ENCODE measurements at places on chromosomes 11 and 22.

- no peak for DNase-seq
Observed at GRCh38 chr22:37968452-37969251, 15.2 kb downstream of the POLR2F start.

DNA sequence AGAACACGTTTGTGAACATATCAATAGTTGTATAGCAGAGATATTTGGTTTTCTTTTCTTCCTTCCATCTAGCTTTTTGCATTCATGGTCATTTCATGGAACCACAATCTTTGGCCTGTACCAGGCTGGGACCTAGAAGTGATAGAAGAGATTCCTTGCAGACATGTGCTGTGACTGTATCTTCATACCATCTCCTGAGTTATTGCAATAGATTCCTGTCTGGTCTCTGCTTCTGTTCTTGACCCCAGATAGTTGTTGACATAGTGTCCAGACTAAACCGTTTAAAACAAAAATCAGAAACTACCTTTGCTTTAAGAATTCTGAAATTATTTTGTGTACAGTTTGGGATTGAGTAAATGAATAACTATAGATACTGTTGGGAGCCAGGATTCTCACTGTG, 16.8 kb downstream of the PANX1 start:
- no peak for DNase-seq

DNA sequence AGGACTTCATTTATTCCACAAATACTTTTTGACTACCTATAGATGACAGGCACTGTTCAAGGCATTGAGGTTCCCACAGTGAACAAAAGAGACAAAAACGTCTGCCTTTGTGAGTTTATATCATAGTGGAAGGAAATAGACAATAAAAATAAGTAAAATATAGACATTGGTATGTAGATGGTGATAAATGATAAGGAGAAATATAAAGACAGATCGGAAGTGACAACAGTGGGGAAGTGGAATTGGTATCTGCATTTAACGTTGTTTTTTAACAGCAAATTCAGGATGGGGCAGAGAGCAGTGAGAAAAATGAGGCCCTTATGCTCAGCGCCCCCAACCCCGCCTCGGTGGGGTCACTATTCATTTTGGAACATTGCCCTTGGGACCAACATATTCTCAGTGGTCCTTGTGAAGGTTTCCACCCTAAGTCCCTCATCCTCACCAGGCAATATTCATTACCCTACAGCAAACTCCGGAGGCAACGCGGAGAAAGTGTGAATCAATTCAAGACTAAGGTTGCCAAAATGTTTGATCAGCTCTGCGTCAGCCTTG, 627 bp upstream of the PEX26 start:
- no peak for DNase-seq

DNA sequence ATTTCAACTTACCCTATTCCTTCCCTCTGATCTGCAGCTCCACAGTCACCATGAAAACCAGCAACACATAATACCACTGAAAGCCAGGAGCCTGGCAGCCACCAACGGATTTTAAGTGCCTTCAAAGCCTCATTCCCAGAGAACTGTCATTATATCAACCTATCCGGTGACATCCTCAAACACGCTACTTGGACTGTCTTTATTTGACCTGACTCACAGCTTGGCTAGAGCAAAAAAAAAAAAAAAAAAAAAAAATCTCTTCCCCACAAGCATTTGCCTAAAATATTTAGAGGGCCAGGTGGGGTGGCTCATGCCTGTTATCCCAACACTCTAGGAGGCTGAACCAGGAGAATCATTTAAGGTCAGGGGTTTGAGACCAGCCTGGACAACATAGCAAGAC, 32.4 kb upstream of the ARHGAP32 start:
- no peak for DNase-seq

DNA sequence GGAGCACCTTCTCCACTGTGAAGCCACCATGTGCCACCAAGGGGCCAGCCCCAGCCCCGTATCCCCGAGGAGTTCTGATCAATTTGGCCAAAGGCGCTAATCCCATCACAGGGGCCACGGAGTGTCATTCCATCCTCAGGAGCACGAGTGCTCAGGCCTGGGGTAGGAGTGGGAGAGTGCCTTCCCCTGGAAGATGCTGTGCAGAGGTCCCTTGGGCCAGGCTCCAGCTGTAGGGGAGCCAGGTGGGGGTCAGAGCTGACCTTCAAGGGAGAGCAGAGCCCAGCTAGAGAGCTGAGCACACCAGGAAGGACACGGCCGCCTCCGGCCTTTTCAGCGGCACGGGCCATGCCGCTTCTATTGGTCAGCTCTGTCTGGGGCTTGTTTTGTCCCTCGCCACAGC, 1459.9 kb downstream of the BRD1 start:
- DNase-seq, result no peak

DNA sequence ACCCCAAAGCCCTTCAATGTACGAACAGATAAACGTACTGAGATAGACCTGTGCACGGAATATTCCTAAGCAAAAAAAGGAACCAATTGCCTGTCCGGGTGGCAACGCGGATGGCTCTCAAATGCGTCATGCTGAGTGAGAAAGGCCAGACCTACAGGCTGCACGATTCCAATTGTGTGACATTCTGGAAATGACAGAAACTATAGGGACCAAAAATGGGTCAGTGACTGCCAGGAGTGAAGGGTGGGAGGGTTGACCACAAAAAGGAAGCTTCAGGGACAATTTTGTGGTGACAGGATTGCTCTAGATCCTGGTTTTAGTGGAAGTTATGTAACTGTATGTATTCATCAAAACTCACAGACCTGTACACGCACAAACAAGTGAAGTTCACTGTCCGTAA, 24.0 kb upstream of the SYT8 start:
- no peak for DNase-seq

- DNase-seq, result no peak
Observed at GRCh38 chr11:128279866-128280265, 307.5 kb downstream of the ETS1 start.

DNA sequence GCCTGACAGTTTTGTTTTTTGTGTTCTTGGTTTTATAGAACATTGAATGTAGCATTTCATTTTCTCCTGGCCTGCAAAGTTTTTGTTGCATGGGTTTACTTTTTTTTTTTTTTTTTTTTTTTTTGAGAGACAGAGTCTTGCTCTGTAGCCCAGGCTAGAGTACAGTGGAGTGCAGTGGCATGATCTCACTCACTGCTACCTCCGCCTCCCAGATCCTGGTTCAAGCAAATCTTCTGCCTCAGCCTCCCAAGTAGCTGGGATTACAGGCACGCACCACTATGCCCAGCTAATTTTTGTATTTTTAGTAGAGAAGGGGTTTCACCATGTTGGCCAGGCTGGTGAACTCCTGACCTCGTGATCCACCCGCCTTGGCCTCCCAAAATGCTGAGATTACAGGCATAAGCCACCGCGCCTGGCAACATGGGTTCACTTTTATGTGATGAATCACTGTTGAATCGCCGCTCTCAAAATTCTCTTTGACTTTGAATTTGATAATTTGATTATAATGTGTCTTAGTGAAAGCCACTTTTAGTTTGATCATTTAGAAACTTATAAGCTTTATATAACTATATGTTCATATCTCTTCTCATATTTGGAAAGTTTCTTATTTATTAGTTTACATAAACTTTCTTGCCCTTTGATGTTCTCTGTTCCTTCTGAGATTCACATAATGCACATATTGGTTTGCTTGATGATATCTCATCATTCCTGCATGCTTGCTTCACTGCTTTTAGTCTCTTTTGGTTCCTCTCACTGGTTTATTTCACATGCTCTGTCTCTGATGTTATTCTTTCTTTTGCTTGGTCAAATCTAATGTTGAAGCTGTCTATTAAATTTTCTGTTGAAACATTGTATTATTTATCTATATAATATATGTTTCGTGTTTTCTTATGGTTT, 589.0 kb upstream of the CNTN5 start:
- no peak for DNase-seq

GRCh38 chr22:22710719-22711531, 66.5 kb downstream of the GGTLC2 start:
- peak; percentile 80 for DNase-seq

DNA sequence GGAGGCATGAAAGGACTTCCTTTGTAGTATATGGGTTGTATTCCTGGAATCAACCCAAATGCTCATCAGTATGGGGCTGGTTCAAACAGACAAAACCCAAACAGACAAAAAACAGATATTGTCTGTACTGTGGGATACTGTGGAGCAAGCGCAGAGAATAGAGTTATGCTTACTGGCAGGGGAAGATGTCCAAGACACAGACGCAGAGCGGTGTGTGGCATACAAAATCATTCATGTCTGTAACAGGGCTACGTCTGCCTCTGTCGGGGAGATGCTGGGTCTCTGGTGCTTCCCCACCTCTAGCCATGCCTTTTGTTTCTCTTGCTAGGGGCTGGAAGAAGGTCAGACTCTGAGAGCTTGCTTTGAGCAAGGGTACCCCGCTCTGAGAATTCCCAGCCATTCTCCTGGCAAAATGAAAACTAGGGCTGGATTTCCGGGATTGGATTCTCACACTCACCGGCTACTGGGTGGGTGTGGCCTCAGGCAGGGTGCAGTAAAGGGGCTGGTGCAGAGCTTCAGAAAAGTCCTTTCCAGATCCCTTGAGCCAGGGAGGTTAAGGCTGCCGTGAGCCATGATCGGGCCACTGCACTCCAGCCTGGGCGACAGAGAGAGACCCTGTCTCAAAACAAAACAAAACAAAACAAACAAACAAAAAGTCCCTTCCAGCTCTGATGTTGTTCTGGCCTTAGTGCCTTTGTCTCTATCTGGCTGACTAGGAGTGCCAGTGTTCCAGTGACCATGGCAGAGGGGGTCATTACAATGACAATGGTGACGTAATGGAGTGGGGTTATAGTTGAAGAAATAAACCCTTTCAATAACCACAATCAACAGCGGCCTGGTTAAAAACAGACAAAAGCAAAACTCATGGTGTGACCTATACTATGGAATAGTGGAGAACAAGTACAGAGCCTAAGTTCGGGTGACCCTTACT, 2.9 kb upstream of the ABCC8 start:
- DNase-seq, result no peak

DNA sequence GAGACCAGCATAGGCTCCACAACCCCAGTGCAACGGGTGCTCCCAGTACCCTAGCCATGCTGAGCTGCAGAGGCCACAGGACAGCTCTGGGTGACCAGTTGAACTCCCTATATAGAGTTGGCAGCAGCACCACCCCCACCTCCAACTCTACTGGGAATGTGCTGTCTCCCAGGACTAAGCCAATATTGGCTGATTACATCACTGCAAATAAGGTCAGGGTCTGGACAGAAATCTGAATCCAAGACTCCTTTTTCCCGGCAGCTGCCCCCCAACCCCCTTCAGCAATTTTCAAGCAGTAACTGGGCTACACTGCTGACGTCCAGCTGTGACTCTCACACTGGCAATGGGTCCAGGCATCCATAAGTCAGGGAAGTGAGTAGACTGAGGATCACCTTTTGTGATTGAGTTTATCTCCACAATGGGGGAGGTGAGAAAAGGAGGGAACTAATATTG, at the start of gene HPX:
Gene HPX (minus strand): TSS at position 82 of the 453 bp plus-strand sequence. CDS start 24 bp downstream, at position 58.
- DNase-seq, result no peak

- DNase-seq, result no peak
Observed at GRCh38 chr11:19561011-19561410, 151.6 kb upstream of the NAV2 start.

DNA sequence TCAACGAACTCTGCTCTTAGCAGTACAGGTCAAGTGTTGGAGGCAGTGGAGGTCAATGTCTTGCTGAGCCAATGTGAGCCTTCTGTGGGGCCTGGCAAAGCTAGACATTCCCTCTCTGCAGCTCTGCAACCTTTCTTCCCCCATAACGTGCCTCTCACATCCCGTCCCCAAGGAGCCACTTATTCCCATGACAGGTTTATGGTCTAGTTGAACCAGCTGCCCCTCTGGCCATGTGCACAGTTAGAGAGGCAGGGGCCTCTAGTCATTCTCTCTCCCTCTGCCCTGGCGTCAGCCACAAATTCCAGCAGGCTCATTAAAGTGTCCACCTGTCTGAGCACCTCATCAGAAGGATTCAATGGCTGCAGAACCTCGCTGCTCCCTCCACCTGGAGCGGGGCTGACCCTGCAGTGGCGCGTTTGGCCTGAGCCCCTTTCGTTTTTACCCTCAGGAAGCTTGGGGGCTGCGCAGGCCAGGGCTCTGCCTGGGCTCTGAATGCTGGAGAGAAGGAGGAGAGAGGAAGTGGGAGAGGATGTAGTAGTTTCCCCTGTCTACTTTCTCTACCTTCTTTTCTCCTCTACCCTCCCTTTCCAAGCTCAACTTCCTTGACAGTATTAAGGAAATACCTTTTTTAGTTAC, 302.1 kb upstream of the B3GAT1 start:
- no peak for DNase-seq

GRCh38 chr11:68397256-68397655, 63.3 kb upstream of the PPP6R3 start:
- no peak for DNase-seq

DNA sequence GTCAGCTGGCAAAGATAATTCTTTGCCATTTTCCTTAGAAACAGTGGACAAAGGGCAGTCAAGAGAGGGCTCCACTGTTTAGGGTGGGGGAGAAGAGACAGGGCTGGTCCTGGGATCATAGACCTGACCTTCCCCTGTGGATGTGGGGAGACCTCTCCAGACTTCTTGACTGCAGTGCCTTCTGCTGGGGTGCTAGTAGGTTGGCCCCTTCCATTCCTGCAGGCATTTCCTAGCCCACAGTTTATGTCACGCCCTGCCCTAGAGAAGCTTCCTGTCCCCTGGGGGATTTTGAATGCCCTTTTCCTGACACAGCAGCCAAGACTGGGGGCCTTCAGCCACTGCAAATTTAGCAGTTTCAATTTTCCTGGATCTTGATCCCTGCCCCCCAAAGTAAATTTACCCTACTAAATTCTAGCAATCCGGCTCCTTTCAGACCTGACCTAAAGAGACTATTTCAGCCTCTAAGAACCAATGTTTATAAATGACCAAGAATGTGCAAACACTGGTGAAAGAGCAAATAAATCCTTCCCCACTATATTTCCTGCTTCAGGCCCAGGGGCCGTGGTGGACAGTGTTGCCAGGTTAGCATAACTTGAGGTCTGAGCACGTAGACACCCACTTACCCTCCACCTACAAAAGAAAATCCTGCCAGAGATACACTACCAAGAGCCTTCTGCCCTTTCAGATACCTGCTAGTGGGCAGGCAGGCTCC, 58.4 kb downstream of the PPFIBP2 start:
- no peak for DNase-seq

DNA sequence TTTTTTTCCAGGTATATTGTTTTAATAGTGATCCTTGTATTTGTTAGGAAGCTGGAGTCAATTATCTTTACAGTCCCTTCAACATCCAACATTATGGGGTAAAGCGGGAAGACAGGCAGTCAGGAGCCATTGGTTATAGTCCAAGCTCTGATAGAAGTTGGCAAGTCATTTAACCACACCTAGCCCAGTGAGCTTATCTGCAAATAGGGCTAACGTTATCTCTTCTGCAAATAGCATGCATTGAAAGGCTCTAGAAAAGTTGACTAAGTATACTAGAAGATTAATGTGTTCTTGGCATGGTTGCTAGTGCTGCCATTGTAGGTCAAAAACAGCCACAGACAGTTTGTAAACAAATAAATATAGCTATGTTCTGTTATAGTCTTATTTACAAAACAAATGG, 520.7 kb downstream of the OPCML start:
- DNase-seq, result no peak

- DNase-seq, result no peak
Observed at GRCh38 chr11:120420572-120420971, 84.4 kb downstream of the ARHGEF12 start.

GRCh38 chr11:48207881-48208280, 8.7 kb upstream of the OR4B1 start:
- DNase-seq, result no peak
